Activated CD4-positive, alpha-beta memory T cell treated with anti-CD3 and anti-CD28 coated beads for 36 hours (primary cell): ENCODE measurements at places on chromosomes 2 and 18. TPM values are rescaled to one million over a fixed set of nuclear protein-coding genes. Genes with fewer than 3 reads are reported as not detected.

DNA sequence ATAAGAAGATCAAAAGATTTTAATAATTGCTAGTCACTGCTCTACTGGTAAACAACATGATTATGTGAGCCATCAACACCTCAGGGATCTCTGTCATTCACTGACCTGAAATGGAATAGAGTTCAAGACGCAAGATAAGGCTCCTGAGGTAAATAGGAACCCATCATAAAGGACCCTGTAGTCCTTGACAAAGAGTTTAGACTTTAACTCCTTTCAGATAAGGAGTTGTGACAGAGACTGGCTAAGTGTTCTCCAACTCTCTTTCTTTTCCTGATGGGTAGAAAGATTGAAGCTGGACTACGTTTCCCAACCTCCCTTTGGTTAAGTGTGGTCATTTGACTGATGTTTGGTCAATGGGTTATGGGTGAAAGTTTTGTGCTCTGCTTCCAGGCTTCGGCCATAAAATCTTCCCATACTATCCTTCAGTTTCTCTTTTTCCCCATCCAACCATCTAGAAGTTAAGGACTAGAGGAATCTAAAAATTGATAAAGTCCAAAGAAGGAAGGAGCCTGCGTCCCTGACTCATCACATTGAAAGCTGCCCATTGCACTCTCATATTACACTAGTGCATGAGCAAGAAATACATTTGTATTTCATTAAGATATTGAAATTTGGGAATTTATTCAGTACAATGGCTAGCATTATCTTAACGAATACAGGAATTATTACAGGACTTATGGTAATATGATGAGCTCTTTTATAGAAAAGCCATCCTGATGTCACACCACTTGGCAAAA lies 293.7 kb upstream of the ACVR2A start:
- DNase-seq, result no peak

GRCh38 chr2:127174136-127174535 lies 46.0 kb downstream of the CYP27C1 start:
- peak; percentile 13 for DNase-seq

DNA sequence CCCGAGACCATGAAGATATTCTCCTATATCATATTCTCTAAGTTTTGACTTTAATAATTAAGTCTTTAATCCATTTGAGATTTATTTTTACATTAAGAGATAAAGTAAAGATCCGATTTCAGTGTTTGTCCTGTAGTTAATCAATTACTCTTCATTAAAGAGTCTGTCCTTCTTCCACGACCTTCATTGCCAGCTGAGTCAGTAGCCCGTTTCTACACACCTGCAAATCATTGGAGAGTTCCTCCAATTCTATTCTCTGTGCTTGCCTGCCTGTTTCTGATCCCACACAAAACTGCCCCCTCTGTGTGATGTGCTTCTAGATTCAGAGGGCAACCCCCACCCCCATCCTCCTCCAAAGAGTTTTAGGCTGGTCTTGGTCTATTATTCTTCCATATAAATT lies 119.2 kb downstream of the KCNF1 start:
- no peak for DNase-seq

- DNase-seq, result no peak
Observed at GRCh38 chr18:61531182-61531581, 198.0 kb downstream of the CDH20 start.

- no peak for DNase-seq
Observed at GRCh38 chr18:10928772-10929373, 220.5 kb downstream of the PIEZO2 start.

DNA sequence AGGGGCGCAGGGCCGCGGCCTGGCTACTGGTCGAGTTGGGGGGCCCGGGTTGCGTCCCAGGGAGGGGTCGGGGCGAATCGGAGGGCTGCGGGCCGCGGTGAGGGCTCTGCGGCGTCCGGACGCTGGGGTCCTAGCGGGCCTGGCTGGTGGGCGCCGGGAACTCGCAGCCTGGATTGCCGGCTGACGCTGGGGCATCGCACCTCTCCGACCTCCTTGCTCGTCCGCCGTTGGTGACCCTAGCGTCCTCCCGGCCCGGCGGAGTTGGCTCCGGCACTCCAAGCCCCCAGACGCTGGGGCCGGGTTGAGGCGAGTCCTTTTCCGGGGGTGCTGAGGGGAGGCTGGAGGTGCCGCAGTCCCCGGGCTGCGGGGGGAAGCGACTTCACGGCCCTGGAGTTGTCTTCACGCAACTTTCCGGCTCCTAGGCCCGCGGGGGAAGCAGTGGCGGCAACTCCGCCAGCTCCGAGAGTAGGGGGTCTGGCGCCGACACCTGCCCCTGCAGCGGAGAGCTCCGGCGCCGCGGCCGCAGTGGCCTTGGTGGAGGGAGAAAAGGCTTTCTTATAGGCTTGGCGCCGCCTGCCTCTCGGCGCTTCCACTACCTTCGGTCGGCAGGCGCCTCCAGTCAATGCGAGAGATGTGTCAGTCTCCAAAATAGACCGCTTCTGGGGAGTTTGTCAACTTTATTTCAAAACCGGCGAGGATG lies 70.3 kb downstream of the HAUS1 start:
- DNase-seq, result peak; percentile 78

DNA sequence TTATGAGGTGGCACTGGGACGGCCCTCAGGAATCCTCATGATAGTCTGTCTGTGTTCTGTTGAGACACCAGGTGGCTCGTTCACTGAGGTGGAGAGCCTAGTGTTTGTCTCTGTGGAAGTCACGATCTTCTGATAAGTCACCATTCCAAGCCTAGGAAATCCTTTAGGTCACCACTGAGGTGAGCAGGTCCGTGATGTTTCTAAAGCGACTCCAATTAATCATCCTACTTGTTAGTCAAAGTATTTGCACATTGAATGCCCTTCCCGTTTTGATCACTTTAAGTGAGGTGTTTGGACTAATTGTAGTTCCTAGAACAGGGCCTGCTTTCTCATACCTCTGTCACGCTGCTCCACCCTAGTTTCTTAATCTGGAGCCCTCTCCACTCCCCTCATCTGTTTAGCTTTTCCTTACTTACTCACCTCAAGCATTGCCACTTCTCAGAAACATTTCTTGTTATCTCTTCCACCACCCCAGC lies 28.0 kb upstream of the DSG3 start:
- no peak for DNase-seq

GRCh38 chr2:50623244-50623643 lies 408.7 kb downstream of the NRXN1 start:
- DNase-seq, result no peak

- no peak for DNase-seq
Observed at GRCh38 chr2:226135861-226136548, 663.6 kb downstream of the IRS1 start.

GRCh38 chr2:190799999-190800398 lies 80.6 kb upstream of the GLS start:
- no peak for DNase-seq

- no peak for DNase-seq
Observed at GRCh38 chr2:60175290-60175689, 378.2 kb downstream of the BCL11A start.

- no peak for DNase-seq
Observed at GRCh38 chr2:100987536-100987935, 14.6 kb upstream of the RPL31 start.

DNA sequence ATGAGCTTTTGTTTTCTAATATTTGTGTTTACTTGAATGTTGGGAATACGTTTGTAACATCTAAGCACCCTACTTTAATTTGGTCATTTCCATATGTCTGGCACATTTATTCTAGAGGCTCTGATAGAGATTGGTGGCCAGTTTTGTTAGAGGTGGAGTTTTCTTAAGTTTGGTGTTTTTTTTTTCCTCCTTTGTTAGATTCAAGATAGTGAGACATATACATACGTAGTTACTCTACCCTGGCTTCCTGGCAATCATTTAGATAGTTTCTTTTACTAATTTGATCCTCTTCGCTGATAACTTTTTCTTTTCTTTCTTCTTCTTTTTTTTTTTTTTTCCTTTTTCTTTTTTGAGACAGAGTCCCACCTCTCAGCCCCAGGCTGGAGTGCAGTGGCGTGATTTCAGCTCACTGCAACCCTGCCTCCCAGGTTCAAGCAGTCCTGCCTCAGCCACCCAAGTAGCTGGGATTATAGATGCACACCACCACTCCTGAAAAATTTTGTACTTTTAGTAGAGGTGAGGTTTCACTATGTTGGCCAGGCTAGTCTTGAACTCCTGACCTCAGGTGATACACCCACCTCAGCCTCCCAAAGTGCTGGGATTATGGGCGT lies 26.6 kb downstream of the SMCHD1 start:
- DNase-seq, result no peak

- no peak for DNase-seq
Observed at GRCh38 chr2:204530464-204530805, 14.8 kb upstream of the PARD3B start.

DNA sequence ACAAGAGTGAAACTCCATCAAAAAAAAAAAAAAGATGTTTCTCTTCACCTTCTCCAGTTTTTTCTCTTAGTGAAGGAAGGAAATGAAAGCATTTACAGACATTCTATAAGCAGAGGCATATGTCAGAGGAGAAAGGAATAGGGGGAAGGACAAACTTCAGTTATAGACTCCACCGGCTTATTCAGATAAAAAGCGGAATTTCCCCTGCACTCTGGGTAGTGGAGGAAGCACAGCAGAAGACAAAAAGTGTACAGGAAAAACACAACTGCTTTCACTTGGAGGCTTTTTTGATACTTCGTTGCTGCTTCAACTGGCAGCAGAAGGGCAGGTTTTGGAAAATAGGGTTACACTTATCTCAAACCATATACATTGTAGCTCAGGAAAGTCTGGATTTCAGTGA lies 3.2 kb upstream of the MGAT4A start:
- DNase-seq, result no peak

- DNase-seq, result no peak
Observed at GRCh38 chr18:74397572-74397971, 59.5 kb downstream of the DIPK1C start.

DNA sequence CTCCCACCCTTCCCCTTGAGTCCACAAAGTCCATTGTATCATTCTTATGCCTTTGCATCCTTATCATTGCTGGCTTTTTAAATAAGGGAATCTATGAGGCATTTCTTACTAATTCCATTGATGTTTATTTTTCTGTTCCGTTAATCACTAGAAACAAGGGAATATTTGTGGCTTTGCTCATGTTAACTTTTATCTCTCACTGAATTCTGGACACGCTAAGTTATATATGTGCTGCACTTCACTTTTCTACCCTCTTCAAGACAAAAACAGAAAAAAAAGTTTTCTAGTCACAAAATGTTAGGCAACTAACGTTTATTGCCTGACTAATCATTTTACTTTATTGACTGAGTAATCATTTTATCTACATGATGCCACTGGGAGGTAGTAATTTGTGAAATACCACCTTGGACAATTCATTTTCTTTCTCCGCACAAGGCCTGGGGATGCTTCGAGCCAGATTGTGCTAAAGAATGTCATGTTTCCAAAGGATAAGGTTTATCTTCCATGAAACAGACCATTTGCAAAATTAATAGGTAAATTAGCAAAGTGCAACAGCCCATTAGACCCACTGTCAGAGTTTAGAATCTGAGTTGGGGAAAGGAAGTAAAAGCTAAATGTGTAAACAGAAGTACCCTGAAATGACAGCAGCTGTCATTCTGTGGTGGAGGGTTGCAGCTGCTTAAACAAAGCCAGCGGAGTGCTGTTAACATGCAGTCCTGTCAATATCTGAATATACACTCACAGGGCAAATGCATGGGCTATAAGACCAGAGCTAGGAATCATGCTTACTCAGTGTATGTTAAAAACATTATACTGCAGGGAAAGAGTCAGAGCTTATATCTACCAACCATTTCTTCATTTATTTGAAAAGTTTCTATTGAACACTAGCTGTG lies 658.7 kb downstream of the CNTNAP5 start:
- no peak for DNase-seq

DNA sequence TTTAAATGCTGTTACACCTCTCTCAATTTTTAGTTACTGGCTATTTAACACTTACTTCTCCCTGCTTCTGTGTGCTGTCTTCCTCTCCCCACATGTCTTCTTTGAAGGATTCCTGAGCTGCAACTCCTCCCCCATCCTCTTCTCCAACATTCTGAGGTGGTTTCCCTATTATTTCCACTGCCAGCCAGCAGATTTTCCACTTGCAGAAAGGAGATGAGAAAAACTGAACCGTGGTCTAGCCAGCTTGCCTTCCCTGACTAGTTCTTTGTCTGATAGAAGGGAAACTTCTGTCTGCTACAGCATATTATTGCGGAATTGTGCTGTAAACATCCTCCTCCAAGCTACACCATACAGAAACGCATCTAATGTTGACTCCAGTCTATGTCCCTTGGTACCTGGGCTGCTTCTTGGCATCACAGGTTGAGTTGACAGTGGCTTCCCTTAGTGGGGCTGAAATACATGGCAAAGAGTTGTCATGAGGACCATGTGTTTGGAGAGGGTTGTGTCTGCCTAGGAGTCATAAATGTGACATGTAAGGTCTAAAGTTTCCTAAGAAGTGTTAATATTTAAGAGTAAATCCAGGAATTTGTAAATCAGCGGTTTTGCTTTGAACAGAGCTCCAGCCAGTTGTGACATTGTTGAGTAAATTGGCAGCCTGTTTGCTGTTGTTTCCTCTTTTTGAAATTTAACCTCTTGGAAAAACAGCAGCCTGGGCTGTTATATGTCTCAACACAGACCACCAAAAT lies 68.3 kb upstream of the RND3 start:
- DNase-seq, result no peak

DNA sequence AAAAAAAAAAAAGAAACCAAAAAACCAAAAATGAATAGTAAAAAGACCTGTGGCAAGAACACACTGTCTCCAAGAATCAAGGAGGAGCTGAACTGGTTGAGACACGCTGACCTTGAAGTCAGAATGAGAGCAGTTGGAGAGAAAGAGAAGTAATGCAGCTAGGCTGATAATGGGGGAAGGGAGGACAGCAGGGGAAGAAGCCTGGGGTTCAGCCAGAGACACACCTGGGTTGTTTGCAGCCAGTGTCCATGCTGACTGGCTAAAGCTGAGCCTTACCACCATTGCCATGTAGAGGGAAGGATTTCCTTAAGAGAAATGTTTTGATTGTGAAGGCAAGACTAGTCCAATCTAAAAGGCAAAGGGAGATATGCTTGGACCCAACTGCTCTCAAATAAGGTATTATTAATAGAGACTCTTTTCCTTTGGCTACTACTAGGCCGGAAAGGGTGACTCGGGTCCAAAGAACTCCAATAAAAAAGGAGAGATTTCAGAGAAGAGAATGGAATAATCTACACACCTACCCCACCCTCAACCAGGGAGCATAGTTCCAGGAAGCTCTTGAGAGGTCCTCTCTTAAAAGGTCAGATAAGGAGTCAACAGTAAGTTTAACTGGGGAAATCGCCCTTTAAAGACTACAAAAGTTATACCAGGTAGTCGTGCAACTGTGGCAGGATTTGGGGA lies 25.2 kb upstream of the REL start:
- no peak for DNase-seq

- DNase-seq, result no peak
Observed at GRCh38 chr2:139033300-139033699, 253.1 kb upstream of the NXPH2 start.

The EFR3B gene
- total RNA-seq, result 1.5 TPM

The LONRF2 gene
- not detected for total RNA-seq

The ASXL3 gene
- total RNA-seq, result not detected

The CHRND gene
- total RNA-seq, result not detected

The SYT4 gene
- total RNA-seq, result not detected

The HOXD3 gene
- not detected for total RNA-seq

The VWA3B gene
- total RNA-seq, result not detected

The CDH7 gene
- not detected for total RNA-seq

The CRACDL gene
- 0.12 TPM for total RNA-seq

The BCS1L gene
- 57.1 TPM for total RNA-seq

The TTC32 gene
- 17.3 TPM for total RNA-seq

The BCL11A gene
- not detected for total RNA-seq
